ENCODE measurements at places on chromosomes 1 and 21.

- no peak for DNase-seq
Observed at GRCh38 chr1:189513091-189513490, 964.6 kb downstream of the BRINP3 start.

GRCh38 chr1:6634371-6635052 lies 9.8 kb downstream of the THAP3 start:
- DNase-seq, result no peak

- no peak for DNase-seq
Observed at GRCh38 chr1:42333662-42334239, 1.3 kb downstream of the FOXJ3 start.

GRCh38 chr1:179228783-179229213 lies 679 bp downstream of the ABL2 start:
- DNase-seq, result no peak

GRCh38 chr21:45096217-45096616 lies 21.8 kb downstream of the ADARB1 start:
- DNase-seq, result no peak

GRCh38 chr21:10575311-10575667 lies 53.9 kb downstream of the TPTE start:
- DNase-seq, result no peak

DNA sequence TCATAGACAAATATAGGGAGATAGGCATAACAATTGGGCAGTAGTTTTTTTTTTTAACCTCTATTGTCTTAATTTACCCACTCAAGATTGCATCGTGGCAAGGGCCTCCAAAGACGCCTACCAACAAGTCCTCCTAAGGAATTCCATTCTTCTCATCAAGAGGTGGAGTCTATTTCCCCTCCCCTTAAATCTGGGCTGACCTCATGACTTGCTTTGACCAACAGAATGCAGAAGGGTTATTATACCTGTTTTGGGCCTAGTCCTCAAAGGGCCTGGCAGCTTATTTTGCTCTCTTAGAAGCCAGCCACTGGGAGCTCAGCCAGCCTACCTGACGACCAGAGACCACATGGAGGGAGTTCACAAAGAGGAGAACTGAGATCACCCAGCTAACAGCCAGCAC lies 92.3 kb downstream of the COQ8A start:
- no peak for DNase-seq

DNA sequence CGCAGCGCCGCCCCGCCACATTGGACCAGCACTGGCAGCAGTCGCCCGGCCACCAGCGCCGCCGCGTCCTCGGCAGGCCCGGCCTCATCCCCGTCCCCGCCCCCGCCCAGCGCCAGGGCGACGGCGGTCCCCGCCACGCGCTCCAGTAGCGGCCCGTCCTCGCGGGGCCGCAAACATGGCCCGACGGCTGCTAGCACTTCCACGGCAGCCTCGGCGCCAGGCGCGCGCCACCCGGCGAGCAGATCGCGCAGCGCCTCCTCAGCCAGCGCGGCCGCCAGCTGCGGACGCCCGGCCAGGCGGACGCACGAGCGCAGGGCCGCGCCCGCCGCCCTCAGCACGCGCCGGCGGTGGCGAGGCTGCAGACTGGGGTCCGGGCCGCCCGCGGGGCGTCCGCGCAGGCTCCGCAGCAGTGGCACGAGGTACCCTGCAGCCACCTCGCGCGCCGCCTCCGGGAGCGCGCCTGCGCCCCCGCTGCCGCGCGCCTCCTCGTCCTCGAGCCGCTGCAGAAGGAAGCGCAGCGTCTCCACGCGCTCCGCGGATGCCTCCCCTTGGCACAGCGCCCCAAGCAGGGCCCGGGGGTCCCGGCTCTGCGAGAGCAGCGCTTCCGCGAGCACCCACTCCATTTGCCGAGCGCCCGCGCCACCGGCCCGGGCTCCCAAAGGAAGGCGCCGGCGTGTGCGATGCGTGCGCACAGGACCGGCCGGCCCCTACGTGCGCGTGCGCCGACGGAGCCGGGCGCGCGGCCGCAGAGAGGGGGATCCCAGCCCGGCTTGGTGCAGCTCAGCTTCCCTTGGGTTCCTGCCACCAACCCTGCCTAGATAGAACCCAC lies at the start of gene TARBP1:
Gene TARBP1, minus strand, starts transcription at position 699 of the 829 bp plus-strand sequence. Its CDS starts 76 bp downstream, at position 623.
- peak; percentile 59 for DNase-seq

DNA sequence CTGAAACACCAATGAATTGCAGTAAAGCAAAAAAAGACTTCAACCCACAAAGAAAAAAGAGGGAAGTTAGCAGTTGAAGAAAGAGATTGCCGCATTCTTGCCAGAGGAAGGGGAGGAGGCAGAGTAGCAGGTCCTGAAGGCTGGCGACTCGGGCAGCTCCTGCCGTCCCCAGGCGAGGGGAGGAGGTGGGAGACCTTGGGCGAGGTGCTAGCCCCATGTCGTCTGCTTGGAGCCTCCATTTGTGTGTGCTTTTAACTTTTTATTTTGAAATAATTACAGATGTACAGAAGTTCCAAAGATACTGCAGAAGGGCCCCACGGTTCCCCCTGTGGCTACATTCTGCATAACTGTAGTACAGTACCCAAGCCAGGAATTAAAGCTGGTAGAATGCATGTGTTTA lies 6.7 kb downstream of the TRPM2 start:
- DNase-seq, result no peak

- no peak for DNase-seq
Observed at GRCh38 chr1:171664976-171665375, 12.5 kb upstream of the MYOC start.

DNA sequence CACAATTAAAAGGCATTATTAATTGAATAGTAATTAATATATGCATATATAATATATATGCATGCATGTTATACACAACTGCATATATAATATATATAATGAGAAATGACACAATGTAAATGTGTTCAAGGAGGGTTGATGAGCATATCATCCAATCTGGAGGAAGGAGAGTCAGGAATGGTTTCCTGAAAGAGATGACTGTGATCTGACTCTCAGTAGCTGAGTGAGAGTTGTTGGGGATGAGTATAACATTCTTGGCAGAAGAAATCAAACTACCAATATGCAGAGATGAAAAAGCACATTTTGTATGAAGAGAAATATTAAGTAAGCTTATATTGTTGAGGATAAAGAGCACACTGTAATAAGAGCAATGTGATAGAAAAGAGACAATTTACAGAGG lies 37.3 kb downstream of the F13B start:
- no peak for DNase-seq

- DNase-seq, result no peak
Observed at GRCh38 chr1:24849672-24850295, 80.3 kb downstream of the RUNX3 start.

DNA sequence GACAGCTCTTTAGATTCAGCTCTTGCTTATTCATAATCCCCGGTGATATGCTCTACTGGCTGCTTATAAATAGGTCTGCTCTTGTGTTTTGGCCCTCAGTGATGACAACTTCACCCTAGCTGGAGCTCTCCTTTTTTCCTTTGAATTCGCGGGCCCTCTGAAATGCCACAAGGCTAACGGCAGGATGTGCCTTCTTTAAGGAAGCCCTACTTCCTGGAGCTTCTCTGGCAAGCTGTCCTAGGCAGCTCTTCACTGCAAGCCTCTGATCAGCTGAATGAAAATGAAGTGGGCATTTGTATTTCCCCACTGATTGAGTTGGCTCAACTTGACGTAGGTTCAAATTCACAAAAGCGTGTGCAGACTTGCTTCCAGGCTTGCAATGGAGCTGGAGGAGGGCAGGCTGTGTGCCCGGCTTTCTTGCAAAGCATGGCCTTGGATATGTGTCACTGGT lies 22.2 kb downstream of the SGIP1 start:
- no peak for DNase-seq

- DNase-seq, result no peak
Observed at GRCh38 chr21:34544032-34544496, 32.1 kb upstream of the KCNE1 start.

DNA sequence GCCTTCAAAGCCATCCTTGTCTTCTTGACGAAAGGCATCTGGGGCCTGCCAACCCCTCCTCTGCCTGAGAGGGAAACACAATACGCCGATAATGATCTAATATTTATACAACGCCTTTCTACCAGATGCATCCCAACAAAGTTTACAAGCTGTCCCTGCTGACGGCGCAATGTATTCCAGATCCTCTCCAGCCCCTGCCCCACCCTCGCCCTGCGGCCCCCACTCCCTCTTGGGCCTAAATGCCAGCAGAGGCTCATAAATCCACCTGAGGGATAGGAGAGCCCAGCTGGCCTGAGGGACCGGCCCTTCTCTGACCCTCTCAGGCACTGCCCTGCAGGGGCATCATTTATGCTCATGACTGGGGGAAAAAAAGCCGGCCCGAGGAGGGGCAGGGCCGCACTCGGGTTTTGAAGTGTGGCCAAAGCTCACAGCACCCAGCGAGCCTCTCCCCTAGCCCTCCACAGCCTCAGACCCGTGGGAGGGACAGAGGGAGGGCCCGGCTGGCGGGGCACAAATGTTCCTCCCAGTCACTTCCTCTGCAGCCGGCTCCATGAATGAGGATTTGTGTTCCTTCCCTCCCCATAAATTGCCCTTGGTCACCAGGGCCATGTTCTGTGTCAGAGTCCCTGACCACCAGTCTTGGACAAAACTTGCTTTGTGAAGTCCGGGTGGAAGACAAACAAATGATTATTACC lies 140.3 kb downstream of the FOXD2 start:
- DNase-seq, result no peak

GRCh38 chr1:237851210-237851845 lies 39.4 kb downstream of the ZP4 start:
- DNase-seq, result no peak

- DNase-seq, result no peak
Observed at GRCh38 chr1:160284220-160284781, 632 bp downstream of the PEX19 start.

GRCh38 chr1:230807561-230808280 lies 60.5 kb downstream of the CAPN9 start:
- no peak for DNase-seq

DNA sequence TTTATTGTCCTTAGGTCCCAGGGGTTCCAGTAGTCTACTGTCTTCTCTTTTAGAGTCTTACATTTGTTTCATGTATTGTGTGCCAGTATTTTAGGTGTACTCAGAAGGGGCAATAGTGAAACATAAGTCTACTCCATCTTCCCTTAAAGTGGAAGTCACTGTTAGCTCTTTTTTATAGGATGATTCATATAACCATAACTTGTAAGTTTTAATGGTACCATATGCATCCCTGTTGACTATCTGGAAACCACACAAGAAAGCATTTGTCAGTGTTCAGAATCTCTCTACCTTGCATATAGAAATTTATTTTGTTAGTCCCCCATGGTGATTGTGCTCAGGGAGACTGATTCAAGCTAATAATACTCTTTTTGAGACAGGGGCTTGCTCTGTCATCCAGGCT lies 149.9 kb downstream of the HS2ST1 start:
- no peak for DNase-seq

DNA sequence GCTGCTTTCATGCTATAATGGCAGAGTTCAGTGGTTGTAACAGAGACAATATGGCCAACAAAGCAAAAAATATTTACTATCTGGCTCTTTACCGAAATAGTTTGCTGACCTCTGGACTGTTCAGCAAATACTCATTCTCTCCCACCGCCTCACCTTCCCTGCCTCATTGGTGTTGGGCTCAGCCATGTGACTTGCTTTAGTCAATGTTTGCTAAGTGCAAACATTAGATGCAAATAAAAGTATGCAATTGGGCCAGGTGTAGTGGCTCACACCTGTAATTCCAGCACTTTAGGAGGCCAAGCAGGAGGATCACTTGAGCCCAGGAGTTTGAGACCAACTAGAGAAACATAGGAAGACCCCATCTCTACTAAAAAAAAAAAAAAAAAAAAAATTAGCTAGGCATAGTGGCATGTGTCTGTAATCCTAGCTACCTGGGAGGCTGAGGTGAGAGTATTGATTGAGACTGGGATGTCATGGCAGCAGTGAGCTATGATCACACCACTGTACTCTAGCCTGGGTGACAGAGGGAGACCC lies 55.1 kb downstream of the RPL5 start:
- DNase-seq, result no peak

GRCh38 chr1:207860531-207860930 lies 50.4 kb downstream of the CD34 start:
- DNase-seq, result no peak

GRCh38 chr21:45417256-45417950 lies 12.4 kb downstream of the COL18A1 start:
- DNase-seq, result no peak

DNA sequence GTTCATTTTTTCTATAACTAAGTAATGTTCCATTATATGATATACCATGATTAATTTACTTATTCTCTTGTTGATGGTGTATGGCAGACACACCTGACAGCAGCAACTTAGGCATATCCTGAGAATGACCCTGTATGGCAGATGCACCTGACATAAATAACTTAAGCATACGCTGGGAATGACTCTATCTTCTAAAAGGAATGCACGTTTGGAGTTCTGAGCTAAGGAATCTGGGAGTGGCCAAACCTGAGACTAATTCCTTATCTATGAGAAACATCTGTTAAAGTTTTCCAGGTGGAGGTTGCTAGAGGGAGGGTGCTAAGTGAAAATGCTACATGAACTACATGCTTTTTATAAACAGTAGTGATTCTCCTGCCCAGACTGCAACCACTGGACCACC lies 96.7 kb upstream of the RGS18 start:
- DNase-seq, result no peak

DNA sequence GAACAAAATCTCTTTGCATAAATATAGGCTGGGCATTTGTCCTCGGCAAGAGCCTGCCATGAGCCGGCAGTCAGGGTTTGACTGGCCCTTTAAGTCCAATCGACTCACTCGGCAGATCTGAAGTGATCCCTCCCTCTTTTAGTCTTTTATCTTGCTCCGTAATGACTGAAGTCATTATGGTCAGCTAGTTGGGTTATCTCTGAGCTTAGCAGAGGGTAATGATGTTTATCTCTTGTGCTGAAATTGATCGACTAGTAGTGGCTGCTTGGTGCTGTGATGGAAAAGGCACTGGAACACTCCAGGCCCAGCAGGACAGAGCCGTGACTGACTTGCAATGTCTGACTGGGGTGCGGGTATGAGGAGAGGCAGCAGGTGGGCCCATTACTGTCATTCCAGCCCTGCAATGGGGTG lies 468 bp upstream of the ABCA4 start:
- no peak for DNase-seq

GRCh38 chr1:96048572-96049212 lies 672.9 kb upstream of the PTBP2 start:
- no peak for DNase-seq

- DNase-seq, result no peak
Observed at GRCh38 chr1:192797891-192798290, 10.9 kb upstream of the RGS2 start.

- no peak for DNase-seq
Observed at GRCh38 chr1:23868557-23869016, 497 bp upstream of the FUCA1 start.

DNA sequence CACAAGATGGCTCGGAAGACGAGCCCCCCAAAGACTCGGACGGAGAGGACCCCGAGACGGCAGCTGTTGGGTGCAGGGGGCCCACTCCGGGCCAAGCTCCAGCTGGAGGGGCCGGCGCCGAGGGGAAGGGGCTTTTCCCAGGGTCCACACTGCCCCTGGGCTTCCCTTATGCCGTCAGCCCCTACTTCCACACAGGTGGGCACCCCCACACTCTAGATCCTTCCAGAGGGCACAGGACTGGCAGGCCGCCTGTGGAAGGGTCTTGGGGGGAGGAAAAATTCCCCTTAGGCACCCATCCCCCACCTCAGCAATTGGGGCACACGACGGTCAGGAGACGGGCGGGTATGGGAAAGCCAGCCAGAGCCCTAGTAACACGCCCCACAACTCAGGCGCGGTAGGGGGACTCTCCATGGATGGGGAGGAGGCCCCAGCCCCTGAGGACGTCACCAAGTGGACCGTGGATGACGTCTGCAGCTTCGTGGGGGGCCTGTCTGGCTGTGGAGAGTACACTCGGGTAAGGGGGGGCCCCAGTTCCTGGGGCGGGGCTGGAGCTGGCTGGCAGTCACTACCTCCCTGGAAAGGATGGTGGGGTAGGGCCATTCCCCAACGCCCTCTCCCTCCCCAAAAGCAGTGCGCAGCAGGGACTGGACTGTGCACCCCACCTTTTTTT lies 16.1 kb downstream of the NOC2L start:
- no peak for DNase-seq

Measured in stimulated activated CD8-positive, alpha-beta memory T cell treated with anti-CD3 and anti-CD28 coated beads, Interleukin-15, amount 100 ng/mL, for 24 hours (primary cell).